ENCODE measurements at places on chromosomes 6 and 20.

DNA sequence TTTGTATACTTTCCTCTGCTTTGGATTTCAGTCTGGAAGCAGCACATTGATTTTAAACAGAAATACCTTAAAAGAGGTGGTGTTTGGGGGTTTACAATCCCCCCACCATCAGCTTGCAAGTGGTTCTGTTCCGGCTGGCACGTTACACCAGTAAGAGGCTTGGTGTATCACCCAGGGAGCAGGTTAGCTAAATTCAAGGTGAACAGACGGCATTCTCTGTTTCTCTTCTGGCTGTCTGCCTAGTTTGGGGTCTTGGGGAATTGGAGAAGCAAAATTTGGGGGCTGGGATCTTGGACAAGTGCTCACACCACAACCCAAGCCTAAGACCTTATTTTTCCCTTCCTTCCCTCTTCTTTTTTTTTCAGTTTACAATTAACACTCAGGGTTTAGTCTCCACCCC is 7.5 kb upstream of the APCDD1L start:
- no peak for DNase-seq

DNA sequence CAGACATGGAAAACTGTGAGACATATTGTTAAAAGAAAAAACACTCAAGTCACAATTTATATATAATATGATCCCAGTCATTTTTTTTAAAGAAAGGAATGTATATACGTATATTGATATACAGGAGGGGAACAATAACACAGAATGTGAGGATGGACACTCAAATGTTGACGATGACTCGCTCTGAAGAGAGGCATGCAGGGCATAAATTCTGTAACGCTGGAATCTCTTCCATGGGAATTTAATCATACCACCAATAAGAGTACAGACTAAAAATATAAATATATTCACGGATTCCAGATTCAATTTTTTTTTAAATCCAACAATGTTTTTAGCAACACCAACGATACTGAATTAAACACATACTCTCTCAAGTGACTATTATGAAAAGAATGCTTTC is 106.9 kb upstream of the CCDC28A start:
- no peak for DNase-seq

DNA sequence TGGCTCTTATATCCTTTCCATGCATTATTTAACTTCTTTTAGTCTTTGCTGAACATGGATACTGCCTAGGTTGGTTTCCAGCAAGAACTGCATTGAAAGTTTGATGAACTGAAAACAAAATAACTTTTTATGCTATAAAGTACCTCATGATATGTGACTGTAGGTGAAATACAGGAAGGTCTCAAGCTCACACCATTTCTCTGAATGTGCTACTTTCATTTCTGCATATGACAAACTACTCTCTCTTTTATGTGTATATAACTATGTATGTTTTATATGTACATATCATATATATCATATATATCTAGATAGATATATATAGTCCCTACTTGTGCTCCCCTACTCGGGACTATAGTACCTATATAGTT is 65.9 kb downstream of the AIG1 start:
- DNase-seq = no peak

DNA sequence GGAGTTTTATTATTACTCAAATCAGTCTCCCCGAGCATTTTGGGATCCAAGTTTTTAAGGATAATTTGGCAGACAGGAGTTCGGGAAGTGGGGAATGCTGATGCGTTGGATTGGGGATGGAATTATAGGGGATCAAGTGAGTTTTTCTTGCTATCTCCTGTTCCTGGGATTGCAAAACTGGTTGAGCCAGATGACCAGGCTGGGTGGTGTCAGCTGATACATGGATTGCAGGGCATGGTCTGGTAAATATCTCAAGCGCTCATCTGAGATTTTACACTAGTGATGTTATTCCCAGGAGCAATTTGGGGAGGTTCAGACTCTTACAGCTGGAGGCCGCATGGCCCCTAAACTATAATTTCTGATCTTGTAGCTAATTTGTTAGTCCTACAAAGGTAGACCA is 54.7 kb downstream of the ENPP1 start:
- no peak for DNase-seq

DNA sequence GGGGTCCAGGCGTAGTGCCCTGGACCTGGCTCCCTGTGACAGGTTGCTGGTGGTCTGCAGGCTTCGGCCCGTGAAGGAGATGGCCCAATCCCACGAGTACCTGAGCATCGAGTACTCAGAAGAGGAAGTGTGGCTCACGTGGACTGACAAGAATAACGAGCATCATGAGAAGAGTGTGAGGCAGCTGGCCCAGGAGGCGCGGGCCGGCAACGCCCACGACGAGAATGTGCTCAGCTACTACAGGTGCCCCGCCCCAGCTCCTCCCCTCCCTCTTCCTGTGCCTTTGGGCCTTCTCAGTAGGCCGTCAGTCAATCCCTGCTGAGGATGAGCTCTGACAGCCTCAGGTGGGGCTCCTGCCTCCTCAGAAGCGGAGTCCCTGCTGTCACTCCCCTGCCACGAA is 42.6 kb downstream of the UQCC2 start:
- DNase-seq = peak; percentile 36

DNA sequence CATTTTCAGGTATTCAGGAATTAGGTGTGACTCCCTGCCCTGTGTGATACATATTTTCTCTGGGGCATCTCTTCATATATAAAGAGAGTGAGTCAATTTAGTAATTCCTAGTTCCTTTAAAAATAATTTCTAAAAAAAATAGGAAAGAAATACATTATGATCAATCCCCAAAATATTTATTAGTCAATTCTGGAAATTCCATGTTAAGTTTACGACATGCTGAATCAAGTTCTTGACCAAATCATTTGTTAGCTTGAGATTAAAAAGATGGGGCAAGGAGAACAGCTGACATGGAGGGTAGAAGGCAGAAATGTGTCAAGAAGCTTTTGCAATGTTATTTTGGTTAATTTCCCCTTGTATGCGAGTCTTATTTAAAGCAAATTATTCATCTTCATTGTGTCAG is 22.7 kb upstream of the PRDM1 start:
- no peak for DNase-seq

DNA sequence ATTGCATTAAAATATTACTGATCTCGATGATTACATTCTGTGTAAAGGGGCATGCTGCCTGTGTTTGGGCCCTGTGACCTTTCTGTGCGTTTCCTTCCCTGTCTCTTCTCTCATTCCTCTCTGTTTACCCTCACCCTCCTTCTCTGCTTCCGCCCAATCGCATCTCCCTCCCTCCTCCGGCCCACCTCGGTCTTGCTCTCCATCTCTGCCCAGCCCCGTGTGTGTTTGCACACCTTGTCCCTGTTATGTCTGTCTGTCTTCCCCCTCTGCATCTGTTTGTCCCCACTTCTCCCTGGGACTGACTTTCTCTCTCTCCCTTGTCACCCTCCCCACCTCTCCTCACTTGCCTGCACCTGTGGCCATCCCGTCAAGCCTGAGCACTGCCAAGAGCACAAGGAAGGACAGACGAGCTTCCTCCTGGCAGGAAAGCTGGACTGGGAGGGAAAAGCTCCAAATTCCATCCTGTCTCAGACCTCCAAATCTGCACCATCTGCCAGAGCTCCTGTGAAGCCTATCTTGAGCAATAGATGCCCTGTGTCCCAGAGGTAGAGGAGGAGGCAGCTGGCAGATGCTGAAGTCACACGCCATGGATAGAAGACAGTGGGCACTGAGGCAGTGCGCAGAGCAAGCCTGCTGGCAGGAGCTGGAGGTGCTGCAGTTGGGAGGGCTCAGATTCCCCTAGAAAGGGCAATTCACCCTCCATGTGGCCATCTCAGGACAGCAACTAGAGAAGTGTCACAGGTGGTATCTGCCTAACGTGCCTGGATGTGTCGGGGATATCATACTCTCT is 172.3 kb downstream of the PTPRT start:
- no peak for DNase-seq

DNA sequence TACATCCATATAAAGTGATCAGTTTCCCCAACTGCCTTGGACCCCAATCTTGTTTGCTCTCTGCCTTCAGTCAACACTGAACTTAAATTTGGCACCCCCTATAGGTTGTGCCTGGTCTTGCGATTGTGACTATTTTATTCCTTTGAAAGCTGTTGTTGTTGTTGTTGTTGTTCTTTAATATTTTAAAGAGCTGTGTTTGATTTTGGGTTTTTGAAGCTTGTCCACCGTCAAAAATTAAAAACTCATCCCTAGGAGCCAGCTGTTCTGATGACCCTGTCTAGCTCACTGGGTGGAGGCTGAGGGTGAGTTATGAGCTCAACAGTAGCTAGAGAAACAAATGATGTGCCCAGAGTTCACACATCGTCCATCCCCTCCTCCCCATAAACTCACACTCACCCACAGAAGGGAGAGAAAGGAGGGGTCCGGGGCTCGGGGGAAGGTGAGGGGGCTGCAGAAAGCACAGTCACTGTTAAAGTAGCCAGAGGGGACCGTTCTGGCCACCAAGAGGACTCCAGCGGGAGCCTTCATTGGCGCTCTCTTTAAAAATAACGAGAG is 4.0 kb downstream of the SIM1 start:
- no peak for DNase-seq

DNA sequence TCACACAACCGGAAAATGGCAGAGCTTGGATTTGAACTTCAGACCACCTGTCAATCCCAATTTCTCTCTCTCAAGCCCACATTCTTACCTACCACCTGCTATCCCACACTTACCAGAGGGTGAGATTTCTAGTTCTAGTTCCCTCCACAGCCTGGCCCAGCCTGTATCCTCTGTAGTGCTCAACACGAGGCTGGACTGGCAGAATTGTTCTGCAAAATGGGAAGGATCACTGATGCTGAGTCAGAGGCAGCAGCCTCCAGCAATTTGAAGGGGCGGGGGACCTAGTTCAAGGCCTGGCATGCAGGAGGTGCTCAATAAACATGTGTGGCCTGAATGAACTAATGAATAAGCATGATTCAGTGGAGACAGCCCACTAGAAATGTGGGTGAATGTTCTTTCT is 53.6 kb upstream of the TTPAL start:
- no peak for DNase-seq

DNA sequence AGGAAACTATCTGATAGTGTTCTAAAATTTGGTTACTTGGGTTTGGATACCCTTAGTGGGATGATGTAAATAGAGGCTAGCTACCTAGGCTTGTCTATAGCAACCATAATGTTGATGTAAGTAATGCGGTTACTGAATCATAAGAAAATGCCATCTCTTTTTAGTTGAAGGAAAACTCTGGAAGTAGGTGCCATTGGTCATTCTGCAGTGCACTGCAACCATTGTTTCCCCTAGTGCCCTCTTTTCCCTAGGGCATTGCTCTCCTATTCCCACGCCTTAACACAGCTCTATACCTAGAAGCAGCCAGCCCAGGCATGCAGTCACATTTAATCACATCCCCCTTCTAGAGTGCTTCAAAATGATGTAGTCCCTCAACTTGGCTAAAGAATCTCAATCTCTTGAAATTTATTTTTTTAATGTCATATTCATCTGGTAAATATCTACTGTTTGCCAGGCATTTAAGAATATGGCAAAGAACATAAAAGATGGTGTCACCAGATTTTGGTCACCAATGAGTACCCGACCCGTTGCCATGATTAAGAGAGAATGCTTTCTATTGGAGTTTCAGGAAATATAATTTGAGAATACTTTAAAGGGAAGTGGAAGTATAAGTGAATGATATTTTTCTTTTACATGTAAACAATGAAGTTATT is 10.4 kb downstream of the LOC128125822 start:
- DNase-seq = no peak

DNA sequence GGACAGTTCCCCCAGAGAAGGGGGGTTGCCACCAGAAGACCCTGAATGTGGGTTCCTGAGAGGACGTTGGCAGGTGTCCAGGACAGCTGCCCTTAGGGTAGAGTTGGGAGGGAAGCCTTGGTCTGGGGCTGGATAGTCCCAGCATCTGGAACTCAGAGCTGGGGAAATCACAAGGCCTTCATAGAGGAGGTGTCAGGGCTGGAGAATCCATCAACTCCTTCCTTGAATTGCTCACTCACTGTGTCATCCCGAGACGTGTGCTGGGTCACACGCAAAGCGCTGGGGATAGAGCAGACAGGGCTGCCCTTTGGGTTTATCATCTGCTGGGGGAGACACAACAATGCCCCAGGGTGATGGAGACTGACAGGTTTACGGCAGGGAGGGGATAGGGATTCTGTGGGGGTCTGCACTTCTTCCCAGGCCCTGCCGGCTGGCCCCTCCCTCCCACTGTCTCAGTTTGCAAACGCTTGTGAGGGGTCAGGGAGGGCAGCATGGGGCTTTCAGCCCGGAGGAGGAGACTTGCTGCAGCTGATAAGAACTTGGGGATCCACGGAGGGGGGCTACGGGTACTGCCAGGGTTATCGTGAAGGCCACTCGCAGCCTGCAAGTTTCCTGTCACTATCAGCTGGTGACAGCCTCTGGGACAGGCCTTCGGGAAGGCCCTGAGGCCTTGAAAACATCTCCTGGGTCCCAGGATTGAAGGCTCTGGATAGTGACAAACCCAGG is 18.6 kb downstream of the RBM38 start:
- peak; percentile 95 for DNase-seq

DNA sequence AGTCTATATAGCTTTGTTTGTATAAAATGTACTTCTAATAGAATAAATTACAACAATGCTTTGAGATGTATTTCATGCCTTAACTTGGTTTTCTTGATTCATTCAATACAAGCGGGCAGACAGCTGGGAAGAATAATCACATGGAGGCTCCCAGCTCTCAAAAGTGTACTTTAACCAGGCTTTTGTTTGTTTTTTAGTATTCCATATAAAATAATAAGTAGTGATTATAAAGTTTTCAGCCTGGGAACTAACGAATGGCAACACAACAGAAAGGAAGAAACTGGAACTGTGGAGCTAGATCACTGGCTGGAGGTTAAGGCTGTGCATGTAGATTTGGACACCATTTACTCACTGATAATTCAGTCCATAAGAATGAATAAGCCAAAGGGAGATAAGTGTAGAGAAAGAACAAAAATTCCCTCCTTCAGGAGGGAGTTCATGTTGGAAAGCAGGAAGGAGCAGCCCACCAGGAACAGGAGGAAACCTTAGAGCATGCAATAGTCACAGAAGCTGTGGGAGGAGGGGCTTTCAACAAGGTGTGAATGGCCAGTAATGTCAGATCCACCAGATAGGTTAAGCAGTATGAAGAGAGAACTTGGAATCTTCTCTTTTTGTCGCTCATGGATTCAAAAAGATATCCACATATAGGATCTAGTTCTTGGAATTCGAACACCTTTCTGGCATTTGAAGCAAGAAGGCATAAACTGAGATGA is 41.2 kb upstream of the SLC35D3 start:
- DNase-seq = no peak

GRCh38 chr6:170231293-170232185 is 59.3 kb downstream of the DLL1 start:
- no peak for DNase-seq

GRCh38 chr20:1688886-1689538 is 31.4 kb upstream of the SIRPG start:
- DNase-seq = no peak

DNA sequence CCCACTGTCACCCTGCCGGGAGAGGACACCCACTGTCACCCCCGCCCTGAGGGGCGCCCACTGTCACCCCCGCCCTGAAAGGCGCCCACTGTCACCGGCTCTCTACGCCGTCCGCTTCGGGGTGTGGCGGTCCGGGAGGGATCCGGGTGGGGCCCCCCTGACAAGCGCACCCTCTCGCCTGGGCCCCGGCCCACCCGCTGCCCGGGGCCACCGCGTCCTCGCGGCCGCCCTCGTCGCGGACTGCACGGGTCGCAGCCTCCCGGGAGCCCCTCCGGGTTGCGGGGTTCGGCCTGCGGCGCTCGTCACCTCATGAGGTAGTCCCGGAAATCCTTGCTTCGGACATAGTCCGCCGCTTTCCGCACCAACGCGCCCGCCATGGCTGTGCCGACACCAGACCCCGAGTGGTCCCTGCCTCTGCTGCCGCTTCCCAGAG is 224 bp downstream of the MPC1 start:
- no peak for DNase-seq

GRCh38 chr6:14040042-14040441 is 77.5 kb upstream of the CD83 start:
- peak; percentile 5 for DNase-seq

- DNase-seq = peak; percentile 69
Observed at GRCh38 chr6:37381579-37381978, 27.8 kb downstream of the RNF8 start.

Measured in hematopoietic multipotent progenitor cell treated with erythropoietin and hydrocortisone succinate and interleukin-3 and kit ligand, for 4 days (in vitro differentiated cells).